ENCODE measurements at places on chromosomes 7 and 10. TPM values are rescaled to one million over a fixed set of nuclear protein-coding genes. Genes with fewer than 3 reads are reported as not detected.
A peak's percentile ranks its signal among the peaks of the same experiment; 100 is the strongest.

GRCh38 chr7:39547336-39547735, 18.9 kb upstream of the YAE1 start:
- no peak for DNase-seq

GRCh38 chr7:151993977-151994676, 31.3 kb upstream of the GALNT11 start:
- DNase-seq: no peak

DNA sequence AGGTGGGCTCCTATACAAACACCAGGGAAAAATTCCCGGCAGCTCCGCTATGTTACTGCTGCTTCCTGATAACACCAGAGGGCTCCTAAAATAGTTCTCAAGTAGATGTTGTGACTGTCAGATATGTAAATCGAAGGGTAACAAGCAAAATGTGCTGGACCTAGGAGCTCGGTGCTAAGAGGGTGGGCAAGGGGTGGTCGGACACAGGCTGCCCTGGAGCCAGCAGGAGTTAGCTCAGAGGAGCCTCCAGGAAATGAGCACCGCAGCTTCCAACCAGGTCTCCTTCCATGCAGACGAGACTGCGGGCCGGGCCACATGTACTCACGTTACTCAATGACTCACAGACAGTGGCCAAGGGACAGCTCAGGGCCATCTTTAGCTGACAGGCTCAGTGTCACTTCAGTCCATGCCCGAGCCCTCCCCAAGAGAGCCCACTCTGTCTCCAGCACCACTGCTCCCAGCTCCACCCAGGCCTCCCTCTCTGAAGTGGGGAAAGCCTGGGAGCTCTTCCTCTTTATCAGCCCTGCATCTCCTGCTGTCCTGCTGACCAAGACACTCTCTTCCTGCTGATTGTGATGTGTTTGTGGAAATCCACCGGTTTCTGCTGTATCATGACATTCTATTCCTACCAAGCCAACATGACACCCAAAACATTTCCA, 37.2 kb upstream of the TMEM273 start:
- peak; percentile 22 for DNase-seq

DNA sequence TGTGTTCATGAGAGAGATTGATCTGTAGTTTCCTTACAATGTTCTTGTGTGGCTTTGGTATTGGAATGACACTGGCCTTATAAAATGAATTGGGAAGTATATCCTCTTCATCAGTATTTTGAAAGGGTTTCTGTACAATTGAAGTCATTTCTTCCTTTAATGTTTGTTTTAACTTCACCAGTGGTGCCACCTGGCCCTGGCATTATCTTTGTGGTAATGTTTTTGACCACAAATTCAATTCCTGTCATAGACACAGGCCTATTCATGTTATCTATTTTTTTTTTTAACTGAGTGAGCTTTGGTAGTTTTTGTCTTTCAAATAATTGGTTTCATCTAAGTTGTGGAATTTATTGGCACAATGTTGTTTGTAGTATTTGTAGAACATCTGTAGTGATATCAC, 127.7 kb downstream of the CDK14 start:
- peak; percentile 81 for DNase-seq

- DNase-seq: no peak
Measured at GRCh38 chr7:155394413-155394812, 63.5 kb upstream of the EN2 start.

Gene GLI3
- total RNA-seq: 3.7 TPM

All from myocyte (in vitro differentiated cells).